ENCODE measurements at places on chromosomes 3 and 15.

GRCh38 chr3:114838025-114838424 is 309.1 kb downstream of the ZBTB20 start:
- no peak for DNase-seq

DNA sequence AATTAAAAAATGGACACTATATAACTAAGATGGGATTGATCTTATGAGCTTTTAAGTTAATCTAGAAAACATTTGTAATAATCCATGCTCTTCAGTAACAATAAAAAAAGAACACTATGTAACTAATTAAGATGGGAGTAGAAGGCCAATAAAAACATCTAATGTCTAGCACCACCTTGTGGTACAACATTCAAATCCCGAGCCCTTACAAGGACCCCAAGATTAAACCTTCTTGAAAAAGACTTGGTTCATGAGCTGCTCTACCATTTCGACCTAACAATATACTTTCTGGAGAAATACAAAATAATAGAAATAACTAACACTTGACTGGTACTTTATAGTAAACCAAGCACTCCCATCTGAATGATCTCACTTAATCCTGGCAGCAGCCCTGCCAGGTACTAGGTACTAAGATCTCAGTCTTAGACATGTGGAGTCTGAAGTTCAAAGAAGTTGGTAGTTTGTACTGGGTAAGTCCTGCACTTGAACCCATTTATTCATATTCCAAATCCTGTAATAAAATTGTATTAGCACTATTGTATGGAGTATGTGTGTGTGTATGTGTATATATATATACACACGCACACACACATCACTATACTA is 21.8 kb downstream of the METTL6 start:
- DNase-seq, result no peak

- DNase-seq, result no peak
These were observed 201.3 kb upstream of the PRICKLE2 start for GRCh38 chr3:64426551-64426950.

- no peak for DNase-seq
These were observed 7.2 kb upstream of the DYNC1LI1 start for GRCh38 chr3:32577581-32578556.

- DNase-seq, result no peak
These were observed 67.6 kb downstream of the MITF start for GRCh38 chr3:69806735-69807438.

- DNase-seq, result no peak
These were observed 27.5 kb downstream of the PLA2G4D start for GRCh38 chr15:42066764-42067415.

DNA sequence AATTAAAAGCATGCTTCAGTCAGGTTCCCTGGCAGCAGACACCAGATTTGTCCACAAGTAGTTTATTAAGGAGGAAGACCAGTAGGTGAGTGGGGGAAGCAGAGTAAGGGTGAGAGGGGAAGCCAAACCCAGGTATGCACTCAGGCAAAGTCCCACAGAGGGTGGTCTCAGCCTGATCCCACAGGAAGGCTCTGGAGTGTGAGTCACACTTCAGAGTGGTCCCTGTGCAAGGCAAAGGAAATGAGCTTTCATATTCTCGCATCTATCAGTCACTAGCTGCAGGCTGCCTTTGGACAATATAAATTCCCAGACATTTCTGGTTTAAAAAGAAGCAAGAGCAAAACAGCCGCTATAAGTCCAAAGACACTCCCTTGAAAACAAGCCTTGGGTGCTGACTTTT is 78.5 kb downstream of the TRANK1 start:
- DNase-seq, result no peak

GRCh38 chr3:60045686-60046085 is 995.9 kb upstream of the CFAP20DC start:
- DNase-seq, result no peak

DNA sequence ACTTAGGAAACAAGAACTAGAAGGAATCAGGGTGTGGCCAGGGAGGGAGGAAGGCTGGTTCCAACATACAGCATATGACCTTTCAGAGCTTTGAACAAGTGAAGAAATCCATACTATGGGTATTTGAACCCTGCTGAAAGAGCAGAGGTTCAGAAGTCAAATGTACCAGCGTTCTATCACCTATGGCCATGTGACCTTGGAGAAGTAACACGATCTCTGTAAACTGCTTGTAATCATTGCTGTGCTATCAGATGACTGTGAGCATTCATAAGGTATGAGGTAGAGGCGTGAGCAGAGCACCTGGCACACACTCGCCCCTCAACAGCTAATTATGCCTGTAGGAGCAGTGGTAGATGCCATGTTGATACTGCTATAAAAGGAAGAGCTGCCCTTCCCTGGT is 55.2 kb downstream of the KLHL6 start:
- no peak for DNase-seq

DNA sequence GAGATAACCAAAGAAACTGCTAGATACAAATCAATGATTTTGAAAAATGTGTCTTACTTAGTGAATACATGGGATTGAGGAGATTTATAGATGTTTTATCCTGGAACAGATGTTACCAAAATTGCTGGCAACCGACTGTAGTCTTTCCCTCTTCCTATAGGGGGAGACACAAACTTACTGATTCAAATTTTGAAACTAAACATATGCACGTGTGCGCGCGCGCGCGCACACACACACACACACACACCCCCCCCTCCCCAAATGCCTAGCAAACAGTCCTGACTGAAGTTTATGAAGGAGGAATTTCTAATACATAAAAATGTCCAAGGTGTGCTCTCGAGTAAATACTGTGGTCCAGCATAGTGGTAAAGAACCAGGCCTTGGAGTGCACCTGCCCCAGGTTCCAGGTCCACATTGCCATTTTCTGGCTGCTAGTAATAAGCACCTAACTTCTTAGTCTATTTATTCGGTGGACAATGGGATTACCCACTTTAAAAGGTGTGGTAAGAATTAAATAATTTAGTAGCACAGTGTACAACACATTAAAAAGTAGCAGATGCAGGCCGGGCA is 18.5 kb upstream of the C3orf62 start:
- no peak for DNase-seq

DNA sequence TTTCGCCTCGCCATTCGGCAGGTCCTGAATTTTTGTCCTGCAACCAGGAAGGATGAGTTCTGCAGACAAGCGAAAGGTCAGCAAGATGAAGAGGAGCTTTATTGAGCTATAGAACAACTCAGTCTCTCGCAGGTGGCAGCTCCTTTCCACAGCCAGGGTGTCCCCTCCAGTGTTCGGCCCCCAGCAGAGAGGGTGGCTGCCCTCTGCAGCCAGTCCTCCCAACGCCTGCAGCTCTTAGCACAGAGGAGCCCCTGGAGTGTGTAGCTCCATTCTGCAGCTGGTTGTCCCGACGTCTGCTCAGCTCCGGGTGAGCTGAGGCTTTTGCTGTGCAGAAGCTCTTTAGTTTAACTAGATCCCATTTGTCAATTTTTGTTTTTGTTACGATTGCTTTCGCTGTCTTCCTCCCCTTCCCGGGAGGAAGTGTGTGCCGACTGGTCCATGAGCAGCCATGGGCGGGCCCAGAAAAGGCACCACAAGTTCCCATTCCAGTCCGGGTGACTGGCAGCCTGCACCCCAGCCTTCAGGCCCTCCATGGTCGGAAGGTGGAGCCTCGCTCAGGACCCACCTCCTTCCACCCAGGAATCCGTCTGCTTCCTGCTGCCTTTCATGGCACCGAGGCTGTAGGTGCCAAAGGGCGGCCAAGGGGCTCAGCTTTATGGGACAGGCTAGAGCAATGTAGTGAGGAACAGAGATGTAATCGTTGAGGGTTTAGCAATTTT is 497.8 kb upstream of the CNTN4 start:
- DNase-seq, result no peak

DNA sequence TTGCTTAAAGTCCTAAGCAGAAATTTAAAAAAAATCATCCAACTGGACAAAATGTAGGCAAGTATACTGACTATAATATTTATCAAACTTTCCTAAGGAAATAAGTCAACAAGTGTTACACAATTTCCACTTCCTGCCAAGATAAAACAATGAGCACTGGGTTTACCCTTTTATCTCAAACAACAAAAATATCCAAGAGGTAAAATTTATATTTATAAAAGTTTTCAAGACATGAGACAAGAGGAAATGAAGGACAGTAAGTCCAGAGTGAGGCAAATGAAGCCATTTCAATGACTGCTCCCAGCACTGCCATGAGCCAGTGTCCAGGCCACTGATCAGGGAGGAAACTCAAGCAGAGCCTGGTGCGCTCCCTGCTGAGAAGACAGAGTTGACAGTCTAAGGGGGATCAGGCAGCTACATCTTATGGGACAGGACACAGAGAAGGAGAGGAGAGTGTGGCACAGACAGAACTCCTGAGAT is 439.4 kb downstream of the RAP2B start:
- DNase-seq, result no peak

DNA sequence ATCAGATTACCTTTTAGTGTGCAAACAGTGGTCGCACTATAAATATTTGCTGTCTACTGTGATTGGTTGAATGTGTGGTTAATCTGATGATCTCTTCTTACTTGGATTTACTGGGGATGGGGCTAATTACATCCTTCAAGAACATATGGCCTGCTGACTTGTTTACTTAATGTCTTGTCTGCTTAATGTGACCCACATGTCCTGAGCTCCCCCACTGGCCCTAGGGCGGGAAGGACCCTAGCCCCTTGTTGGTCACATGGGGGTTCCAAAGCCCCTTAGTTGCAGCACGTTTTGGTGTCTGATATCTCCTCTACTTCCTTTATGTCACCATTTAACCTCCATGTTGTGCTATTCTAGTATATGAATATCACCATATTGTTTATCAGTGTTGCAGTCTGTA is 17.8 kb upstream of the P2RY12 start:
- DNase-seq, result no peak

GRCh38 chr3:144079634-144080033 is 108.0 kb downstream of the DIPK2A start:
- DNase-seq, result no peak

GRCh38 chr3:36032180-36033047 is 347.9 kb upstream of the STAC start:
- DNase-seq, result no peak

GRCh38 chr15:44207643-44208042 is 12.6 kb upstream of the FRMD5 start:
- no peak for DNase-seq

DNA sequence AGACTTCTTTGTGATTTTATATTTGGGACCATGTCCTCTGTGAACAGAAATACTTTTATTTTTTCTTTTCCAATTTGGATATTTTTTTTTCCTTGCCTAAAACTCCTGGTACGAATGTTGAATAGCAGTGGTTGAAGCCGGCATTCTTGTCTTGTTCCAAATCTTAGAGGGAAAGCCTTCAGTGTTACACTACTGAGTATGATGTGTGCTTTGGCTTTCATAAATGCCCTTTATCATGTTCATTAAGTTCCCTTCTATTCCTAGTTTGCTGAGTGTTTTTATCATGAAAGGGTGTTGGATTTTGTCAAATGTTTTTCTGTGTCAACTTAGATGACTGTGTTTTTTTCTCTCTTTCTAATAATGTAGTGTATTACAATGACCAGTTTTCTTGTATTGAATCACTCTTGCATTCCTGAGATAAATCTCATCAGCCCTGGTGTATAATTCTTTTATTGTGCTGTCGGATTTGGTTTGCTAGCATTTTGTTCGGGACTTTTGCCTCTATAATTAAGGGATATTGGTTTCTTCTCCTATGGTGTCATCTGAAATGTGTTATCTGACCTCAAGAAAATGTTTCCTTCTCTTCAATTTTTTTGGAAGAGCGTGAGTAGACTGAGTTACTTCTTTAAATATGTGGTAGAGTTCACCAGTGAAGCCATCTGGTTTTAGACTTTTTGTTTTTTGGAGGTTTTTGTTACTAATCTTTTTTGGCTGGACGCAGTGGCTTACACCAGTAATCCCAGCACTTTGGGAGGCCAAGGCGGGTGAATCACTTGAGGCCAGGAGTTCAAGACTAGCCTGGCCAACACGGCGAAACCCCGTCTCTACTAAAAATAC is 33.3 kb downstream of the MAP1A start:
- DNase-seq, result no peak

GRCh38 chr15:34056911-34057310 is 17.9 kb upstream of the AVEN start:
- no peak for DNase-seq

DNA sequence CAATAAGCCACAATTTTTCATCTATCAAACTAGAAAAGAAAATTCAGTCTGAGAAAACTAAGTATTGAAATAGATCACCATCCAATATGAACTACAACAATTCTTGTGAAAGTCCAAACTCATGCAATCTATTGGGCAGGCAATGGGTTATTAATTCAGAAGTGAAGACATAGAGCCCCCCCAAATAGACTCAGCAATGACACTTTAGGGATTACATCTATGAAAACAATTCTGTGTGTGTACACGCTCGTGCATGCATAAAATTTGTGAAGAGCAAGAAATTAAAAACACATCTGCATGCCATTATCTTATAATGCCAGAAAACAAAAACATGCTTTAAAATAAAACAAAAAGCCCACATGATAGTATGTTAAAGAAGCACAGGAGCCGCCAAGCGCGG is 151.3 kb downstream of the NR1I2 start:
- no peak for DNase-seq

GRCh38 chr3:165195640-165196576 is at the start of gene SLITRK3:
SLITRK3 (minus strand) TSS chr3:165196384; CDS start chr3:165190830, 5,554 bp downstream.
- no peak for DNase-seq

GRCh38 chr3:98343647-98344507 is 9.8 kb upstream of the OR5K4 start:
- DNase-seq, result no peak

- no peak for DNase-seq
These were observed 75.6 kb upstream of the GOLGA8B start for GRCh38 chr15:34659056-34659455.

DNA sequence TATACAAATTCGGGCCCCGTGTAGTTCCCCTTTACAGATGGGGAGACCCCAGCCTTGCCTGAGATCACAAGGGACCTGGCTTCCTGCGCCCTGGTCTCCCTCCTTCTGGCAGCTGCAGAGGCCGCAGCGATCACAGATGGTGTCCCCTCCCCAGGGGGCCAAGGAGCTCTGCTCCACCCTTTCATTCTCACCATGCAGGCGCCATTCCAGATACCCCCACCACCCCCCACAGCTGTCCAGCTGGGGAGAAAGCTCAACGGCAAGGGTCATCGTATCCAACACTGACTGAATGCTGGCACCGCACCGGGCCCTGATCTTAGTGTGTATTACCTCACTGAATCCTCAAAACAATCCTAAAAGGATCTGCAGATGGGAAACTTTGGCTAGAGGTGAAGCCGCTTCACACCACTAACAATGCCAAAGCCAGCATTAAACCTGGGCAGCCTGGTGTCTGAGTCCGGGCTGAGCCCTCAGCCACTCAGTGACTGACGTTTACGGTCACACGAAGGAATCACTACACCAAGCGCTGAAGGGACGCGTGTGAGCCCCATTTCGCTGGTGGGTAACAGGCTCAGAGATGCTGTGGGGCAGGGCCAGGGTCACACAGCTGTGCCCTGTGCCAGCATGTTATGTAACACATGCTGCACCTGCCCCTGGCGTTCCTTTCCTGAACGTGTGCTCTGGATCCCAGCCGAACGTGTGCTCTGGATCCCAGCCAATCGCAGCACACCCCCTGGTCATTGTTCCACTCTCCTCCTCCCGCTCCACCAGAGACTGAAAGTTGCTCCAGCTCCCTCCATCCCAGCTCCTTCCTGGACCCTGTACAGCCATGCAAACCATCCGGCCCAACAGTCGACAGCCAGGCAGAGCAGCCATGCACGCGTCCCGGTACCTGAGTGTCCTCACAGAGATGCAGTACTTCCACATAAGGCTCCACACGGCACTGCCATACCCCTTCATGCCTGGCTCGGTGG is 51.8 kb downstream of the IQSEC1 start:
- DNase-seq, result no peak

GRCh38 chr15:95278532-95279245 is 1047.3 kb downstream of the MCTP2 start:
- DNase-seq, result no peak

- no peak for DNase-seq
These were observed 208.3 kb downstream of the TBC1D2B start for GRCh38 chr15:77869021-77869895.

All from ascending aorta (tissue), 2 donors.